ENCODE measurements at places on chromosomes 3 and 15. TPM values are rescaled to one million over a fixed set of nuclear protein-coding genes. Genes with fewer than 3 reads are reported as not detected.

Gene DLEC1
- not detected for total RNA-seq

Gene MUC13
- total RNA-seq, result 16.5 TPM

Gene TICRR
- total RNA-seq, result 1.8 TPM

Gene KIF9
- 5.5 TPM for total RNA-seq

DNA sequence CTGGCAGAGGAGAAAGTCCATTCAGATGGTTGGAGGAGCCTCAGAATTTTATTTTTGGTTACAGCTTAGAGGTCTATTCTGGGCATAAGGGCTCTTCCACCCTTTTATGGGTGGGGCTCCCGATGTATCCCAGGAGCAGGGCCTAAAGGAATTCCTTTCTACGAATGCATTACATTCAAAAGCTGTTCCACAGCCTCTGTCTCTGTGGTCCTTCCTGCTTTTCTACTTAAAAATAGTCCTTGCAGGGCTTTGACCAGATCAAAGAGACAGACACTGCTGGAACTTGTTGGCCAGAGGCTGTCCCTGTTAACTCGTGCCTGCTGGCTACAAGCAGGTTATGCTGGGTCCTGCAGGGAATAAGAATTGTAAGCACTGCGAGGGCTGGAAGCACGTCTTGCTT is 14.4 kb upstream of the NOX5 start:
- DNase-seq, result no peak

DNA sequence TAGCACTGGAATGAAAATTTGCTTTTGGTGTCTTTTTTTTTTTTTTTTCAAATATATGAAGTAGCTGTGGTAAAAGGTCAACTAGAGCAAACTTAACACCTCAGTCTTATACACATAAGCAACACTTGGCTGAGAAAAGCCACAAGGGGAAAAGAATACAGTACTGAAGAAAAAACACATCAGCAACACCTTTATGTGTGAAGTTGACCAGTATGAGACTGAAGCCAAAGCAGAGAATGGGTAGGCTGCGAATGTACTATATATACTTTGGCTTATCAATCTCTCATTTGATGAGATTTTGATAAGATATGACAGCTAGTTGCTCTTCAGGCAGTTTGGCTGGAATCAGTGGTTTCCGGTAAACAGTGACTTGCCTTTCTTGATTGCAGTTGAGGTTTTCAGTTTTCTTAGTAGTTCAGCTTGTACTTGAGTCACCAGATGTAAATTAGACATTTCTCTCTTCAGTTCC is 22.0 kb upstream of the ZCWPW2 start:
- no peak for DNase-seq

DNA sequence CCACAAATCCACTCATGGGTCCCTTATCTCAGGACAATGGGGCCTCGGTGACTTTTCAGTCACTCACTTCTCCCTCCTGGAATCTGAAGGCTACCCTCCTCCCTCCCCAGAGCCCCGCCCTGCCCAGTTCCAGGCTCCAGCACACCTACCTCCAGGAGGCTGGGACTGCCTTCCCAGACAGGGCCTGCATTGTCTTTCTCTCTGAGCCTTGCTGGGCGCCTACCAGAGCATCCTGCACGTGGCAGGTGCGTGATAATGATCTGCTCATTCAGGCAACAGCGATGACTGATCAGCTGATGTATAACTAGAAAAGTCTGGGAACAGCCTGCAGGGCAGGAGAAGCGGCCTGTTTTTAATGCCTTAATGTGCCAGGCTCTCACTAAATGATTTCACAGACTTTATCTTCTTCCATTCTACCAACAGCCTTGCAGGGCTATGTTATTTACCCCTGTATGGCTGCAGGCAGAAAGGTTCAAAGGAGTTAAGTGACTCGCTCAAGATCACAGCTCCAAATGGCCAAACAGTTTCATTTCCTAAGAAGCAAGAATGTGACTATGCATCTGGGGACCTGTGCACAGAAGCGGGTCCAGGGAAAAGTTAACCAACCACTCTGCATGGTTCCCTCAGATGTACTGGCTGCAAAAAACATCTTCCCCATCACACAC is 6.3 kb downstream of the ADAMTS17 start:
- peak; percentile 30 for DNase-seq

Measured in stomach (tissue), 19 donors.